ELR (cell line): ENCODE measurements at places on chromosomes 2 and 18.
A peak's percentile ranks its signal among the peaks of the same experiment; 100 is the strongest.

DNA sequence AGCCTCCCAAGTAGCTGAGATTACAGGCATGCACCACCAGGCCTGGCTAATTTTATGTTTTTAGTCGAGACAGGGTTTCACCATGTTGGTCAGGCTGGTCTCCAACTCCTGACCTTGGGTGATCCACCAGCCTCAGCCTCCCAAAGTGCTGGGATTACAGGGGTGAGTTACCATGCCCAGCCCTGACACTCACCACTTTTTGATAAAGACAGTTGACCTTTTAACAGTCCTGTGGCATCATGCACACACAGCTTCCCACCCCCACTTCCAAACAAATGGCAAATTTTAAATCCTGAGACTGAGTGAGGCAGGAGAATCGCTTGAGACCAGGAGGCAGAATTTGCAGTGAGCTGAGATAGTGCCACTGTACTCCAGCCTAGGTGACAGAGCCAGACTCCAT, 6.2 kb upstream of the DNAJB2 start:
- DNase-seq, result no peak

- peak; percentile 97 for DNase-seq
Observed at GRCh38 chr2:172639823-172640222, 83.9 kb downstream of the PDK1 start.

DNA sequence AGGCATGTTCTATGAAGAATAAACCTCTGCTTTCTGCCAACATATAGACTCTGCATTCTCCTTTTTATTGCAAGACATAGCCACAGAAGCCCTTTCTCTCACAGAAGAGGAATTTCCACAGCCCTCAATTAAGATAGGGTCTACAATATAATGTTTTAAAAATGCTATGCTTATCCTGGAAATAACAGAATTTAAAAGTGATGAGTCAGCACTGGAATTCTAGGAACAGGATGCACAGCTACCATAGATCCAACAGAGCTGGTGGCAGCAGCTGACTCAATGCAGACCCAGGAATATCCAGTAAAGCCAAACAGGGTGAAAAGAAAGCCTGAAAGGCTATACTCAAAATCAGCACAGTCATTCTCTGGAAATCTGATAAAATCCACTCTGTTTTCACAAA, 866.9 kb downstream of the TRIB2 start:
- DNase-seq, result no peak

GRCh38 chr18:76522122-76522503, 27.1 kb upstream of the ZNF516 start:
- peak; percentile 11 for DNase-seq

DNA sequence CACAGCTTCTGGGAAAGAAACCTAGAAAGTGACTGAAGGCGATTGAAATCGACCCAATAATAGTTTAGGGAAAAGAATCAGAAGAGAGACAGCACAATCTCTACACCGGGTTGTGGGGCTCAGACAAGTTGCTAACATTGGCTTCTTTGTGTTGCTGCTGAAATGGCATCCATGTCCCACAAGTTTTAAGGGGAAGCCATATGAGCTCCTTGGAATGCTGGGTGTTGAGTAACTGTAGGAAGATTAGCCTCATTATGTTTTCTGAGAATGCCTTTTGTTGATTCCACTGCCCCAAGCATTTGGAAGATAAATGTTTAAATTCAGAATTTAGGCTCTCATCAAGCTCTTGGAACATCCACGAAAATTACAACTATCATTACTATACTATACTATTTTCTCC, 73.4 kb upstream of the NEUROD1 start:
- DNase-seq, result no peak

GRCh38 chr2:133063775-133064174, 393.8 kb upstream of the LYPD1 start:
- DNase-seq, result peak; percentile 63

DNA sequence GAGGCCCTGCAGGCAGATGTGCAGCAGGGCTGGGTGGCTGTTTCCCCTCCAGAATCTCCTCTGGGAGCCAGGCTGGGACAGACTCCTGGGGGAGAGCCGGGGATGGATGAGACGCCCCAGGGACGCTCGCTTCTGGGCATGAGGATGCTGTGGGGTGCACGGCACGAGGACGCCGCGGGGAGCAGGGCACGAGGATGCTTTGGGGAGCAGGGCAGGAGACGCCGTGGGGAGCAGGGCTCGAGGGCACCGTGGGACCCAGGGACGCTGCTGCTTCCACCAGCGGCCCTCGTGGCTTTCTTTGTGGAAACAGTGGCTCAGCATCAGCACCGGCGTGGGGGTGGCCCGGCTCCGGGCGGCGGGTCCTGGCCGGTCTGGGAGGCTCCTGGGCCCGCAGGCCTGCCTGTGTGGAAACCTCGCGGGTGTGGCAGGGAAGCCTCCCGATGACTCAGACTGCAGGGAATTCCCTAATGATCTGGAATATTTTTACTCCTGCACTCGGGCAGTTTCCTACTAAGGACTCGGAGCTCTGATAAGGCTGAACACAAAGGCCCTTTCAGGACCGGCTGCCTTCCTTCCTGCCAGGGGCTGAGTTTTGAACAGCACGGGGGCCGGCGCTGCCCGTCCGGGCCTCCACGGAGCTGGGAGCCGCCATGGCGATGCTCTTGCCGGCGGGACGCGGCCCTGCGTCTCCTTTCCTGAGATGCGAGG, 62.6 kb downstream of the NFATC1 start:
- DNase-seq, result peak; percentile 49
